ENCODE measurements at places on chromosomes 7 and 10.

DNA sequence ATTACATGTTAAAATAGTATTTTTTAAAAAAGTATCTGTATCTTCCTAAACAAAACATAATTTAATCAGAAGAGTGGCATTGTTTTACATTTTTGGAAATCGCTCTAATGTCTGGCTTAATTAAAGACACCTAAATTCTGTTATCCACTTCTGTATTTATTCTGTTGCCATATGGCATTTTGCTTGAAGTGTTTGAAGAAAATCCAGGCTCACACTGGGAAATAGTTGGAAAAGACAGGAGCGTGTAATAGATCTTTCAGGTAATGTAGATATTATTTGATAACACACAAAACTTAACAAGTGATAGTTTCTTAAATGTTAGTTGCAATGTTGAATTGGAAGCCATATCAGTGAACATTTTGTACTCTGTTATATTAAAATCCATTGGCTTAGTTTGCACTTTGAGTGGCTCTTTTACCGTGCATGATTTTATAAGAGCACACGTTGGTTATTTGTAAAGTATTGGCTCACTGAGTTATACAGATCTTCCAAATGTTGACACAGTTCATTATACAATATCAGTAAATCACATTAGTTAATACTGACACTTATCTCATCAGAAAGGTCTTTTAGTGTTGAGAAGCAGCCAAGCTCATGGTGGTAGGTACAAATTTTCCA lies 128.4 kb upstream of the NPVF start:
- DNase-seq = no peak

GRCh38 chr10:64486149-64486548 lies 964.9 kb downstream of the REEP3 start:
- DNase-seq = peak; percentile 83

DNA sequence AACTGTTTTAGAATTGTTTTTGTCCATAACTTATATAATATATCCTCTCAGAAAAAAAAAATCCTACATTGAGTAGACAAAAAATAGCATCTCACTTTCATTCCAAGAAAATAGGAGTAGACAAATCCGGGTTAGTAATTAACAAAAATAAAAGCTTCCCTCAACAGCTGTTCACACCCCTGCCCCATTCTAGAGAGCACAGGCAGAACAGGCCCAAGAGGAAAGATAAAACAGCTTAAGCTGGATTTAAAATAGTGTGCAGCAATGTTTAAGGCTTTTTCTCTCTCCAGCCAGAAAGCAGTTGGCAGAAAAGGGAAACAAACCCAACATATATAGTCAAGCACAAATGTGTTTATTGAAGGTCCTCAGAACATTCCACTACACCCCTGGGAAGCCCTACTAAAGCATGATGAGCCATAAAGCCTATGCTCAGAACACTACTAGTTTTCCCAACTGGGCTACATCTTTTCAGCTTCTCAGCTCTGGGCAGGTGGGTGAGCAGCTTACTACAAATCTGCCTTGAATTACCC lies 189.9 kb downstream of the MTERF1 start:
- DNase-seq = peak; percentile 5

- peak; percentile 48 for DNase-seq
These were observed 191.0 kb downstream of the CAMK1D start for GRCh38 chr10:12540341-12540781.

- no peak for DNase-seq
These were observed 38.0 kb upstream of the RTKN2 start for GRCh38 chr10:62306663-62307062.

DNA sequence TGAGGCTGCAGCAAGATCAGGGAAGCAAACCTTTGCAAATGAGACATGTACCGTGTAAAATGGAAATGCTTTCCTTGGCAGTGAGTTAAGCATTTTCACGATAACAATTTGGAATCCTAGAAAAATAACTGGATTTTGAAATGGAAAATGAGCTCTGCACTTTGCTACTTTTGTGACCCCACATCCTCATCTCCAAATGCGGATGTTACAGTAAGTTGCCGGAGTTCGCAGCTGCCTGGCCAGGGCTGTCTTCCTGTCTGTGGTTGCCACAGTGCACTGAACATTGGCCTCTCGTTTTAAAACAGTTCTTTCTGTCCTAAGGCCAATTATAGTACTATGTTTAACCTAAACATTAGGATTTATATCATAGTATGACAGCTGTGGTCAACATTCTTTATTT lies 136.2 kb upstream of the FZD8 start:
- no peak for DNase-seq

DNA sequence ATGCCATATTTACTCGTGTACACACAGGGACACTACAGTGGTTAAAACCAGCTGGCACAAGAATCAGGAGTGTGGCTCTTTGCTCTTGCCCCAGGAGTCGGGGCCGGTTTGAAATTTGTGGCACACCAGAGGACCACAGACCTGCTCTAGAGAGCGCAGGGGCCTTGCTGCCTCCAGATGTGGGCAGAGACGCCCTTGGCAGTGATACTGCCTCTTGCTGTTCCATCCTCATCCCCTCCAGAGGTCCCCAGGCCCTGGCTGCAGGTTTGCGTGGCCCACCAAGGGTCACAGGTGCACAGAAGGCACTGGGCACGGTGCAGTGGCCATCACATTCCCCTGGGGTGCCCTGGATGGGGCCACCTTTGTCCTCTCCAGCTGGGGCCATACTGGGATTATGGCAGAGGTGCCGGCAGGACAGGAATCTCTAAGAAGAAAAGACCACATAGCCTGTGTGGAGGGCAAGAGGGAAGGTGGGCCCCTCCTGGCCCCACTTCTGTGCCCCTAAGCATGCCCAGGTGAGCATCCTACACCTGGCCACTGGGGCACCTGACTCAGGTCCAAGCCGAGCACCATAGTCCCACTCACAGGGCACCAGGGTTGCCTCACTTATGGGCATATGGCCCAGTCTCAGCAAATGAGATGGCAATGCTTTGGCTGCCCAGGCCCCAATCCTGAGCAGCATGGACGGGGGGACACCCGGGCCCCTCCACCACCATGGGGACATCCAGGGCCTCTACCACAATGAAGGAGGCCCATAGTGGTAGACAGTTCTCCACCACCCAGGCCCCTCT lies 45.6 kb downstream of the FOXL3 start:
- no peak for DNase-seq

Measured in fibroblast of skin of scalp (primary cell).